ENCODE measurements at places on chromosomes 12 and 14.

GRCh38 chr14:50607181-50607580 is 47.2 kb downstream of the ATL1 start:
- no peak for DNase-seq

DNA sequence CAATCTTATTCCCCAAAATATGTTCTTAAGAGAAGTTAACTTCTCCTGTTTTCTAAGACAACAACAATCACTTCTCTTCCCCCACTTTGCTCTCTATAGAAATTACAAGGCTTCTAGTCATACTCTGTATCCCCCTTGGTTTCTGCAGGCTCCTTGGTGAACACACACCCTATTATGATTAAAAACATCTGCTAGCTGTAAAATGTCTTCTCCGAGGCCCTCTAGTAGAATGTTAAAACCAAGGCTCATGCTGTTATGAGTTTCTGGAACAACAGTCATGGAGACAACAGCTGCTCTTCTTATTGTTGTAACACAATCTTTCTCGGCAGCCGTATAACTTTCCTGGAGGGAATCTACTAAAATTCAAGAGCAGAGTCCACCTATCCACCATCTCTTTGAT is 397.5 kb upstream of the CCDC196 start:
- DNase-seq = no peak

- DNase-seq = no peak
Observed at GRCh38 chr14:104898195-104898558, 26.5 kb upstream of the PLD4 start.

- no peak for DNase-seq
Observed at GRCh38 chr14:94054401-94054800, 26.6 kb downstream of the DDX24 start.

DNA sequence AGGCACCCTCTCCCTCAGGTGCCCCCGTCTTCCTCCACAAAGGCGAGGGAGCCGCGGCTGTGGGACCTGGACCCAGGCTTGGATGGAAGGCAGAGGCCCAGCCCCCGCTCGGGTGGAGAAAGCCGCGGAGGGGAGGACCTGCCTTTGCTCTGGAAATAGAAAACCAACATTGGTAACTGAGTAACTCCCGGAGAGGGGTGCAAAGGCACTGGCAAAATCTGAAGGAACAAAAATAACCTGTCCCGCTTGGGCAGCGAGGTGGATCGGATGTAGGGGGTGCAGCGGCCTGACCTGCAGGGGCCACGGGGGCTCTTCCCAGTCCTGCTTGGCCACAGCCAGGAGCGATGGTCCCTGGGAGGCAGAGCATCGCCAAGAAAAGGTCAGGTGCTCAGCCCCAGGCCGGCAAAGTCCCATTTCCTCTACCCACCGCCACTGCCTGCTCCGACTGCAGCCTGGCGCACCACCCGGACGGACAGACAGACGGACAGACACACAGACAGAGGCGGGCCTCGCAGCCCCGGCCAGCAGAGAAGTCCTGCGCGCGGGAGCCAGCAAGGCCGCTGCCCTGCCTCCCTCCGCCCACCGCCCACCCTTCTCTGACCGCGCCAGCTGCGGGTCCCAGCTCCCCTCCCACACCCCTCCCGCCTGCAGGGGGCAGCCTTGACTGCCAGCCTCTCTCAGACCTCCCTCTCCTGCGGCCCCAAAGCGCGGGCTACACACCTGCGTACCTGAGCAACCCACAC is 21.4 kb upstream of the TMEM106C start:
- DNase-seq = no peak

GRCh38 chr14:96754162-96754844 is 42.9 kb upstream of the VRK1 start:
- no peak for DNase-seq

GRCh38 chr14:74630881-74631690 is 19.0 kb upstream of the LTBP2 start:
- DNase-seq = no peak

- no peak for DNase-seq
Observed at GRCh38 chr14:60183138-60183537, 17.9 kb upstream of the DHRS7 start.

- DNase-seq = no peak
Observed at GRCh38 chr12:7959701-7960121, 23.7 kb upstream of the SLC2A3 start.

- no peak for DNase-seq
Observed at GRCh38 chr12:53325511-53326061, 4.2 kb upstream of the AAAS start.

GRCh38 chr12:107580750-107581618 is 104.6 kb upstream of the PWP1 start:
- no peak for DNase-seq

DNA sequence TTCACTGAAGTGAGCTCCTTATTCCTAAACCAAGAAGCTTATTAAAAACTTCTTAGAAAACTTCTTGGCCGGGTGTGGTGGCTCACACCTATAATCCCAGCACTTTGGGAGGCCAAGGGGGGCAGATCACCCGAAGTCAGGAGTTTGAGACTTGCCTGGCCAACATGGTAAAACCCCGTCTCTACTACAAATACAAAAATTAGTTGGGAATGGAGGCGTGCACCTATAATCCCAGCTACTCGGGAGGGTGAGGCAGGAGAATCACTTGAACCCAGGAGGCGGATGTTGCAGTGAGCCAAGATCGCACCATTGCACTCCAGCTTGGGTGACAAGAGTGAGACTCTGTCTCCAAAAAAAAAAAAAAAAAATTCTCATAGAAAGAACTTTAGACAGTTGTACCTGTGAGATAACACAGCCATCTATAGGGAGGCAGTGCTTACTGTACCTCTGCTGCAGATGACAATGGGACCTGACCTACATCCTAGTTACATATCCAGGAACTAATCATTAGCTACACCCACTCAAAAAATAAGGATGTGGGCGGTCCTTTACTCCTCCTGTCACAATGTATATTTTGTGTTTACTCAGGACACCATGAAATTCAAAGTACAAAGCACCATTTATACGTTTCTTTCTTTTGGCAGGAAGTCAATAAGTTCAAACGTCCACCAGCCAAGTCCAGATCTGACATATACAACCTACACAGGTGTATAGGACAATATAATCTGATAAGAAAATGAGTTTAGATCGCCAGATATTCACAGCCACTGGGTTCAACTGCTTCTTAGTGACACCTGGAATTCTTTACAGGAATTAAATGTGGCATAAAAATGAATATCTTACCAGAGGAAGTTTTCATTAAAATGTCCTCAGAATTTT is 14.9 kb downstream of the STXBP6 start:
- DNase-seq = no peak

DNA sequence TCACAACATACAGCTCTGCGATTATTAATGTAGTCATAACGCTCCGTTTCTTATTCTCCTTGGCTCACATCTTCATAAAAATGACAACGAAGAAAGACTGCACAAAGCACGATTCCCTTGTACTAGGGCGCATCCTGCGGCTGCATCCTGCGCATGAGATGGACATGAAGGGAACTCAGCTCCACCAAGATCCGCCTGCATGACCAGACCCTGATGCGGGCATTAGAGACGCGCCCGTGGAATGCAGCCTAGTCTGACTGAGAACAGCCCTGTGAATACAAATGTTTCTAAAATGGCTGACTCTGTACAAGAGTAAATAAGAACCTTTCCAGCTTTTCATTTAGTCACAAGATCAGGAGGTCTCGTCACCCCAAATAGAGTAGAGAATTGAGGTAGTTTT is 422.2 kb downstream of the NOVA1 start:
- DNase-seq = no peak

DNA sequence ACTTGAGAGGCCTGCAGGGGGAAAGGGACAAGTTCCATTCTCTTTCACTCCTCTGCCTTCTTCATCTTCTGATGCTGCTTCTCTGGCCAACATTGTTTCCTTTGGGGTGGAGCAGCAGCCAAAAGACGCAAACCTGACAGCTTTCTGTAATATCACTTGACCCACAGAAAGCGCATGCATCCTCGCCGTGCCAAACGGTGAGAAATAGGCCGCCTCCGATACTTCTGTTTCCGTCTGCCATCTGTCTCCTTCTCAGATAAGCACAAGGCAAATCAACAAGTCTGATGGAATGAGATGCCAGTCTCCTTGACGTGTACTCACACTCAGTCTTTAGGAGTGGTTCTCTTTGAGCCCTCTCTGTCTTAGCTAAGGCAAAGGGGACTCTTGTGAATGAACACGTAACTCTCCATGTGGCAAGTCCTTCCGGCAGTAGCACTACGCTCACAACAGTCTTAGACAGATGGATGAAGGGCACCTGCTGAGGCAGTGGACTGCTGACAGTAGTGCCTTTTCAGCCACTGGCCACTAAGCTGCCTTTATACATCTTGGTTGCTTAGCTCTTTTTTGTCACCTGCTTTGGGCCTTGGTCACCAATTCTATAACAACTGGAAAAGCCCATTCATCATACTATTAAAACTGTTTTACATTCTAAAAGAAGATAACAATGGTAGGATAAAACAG is 214.1 kb downstream of the FBXL14 start:
- no peak for DNase-seq

DNA sequence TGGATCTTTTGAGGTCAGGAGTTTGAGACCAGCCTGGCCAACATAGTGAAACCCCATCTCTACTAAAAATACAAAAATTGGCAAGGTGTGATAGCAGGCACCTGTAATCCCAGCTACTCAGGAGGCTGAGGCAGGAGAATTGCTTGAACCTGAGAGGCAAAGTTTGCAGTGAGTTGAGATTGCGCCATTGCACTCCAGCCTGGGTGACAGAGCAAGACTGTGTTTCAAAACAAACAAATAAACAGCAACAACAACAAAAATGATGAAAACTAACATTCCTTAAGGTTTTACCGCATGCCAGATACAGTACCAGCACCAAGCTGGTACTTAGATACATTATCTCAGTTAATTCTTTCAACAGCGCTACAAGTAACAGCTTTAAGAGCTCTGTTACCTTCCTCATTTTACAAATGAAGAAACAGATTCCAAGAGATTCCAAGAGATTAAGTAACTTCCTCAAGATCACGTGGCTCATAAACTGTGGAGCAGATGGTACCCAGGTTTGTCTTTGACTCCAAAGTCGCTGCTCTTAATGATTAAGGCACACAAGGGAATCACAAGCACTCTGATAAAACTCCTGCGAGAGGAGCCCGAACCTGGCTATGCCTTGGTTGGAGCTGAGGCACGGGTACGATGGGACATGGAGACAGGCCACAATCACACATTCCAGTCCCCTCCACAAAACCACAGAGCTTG is 17.7 kb upstream of the PLEK2 start:
- no peak for DNase-seq

- no peak for DNase-seq
Observed at GRCh38 chr12:113858841-113859386, 107.2 kb downstream of the RBM19 start.

- DNase-seq = no peak
Observed at GRCh38 chr12:95328708-95329107, 111.1 kb downstream of the VEZT start.

DNA sequence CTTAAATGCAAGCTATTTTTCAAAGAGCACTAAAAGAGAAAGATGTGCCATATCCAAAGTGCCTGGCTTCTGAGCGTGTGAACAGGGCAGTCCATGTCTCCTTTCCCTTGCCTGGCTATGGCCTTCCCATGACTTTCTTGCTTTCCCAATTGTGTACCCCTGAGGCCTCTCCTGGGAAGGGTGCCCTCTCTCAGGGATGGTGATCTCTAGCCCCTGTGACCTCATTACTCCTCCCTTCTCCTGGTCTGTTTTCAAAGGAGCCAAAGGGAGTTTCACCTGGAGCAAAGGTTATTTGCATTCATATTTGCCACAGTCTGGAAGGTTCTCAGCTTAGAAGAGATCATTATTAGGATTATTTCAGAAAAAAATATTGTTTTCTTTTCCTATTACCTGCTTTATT is 429.4 kb upstream of the TMTC1 start:
- no peak for DNase-seq

DNA sequence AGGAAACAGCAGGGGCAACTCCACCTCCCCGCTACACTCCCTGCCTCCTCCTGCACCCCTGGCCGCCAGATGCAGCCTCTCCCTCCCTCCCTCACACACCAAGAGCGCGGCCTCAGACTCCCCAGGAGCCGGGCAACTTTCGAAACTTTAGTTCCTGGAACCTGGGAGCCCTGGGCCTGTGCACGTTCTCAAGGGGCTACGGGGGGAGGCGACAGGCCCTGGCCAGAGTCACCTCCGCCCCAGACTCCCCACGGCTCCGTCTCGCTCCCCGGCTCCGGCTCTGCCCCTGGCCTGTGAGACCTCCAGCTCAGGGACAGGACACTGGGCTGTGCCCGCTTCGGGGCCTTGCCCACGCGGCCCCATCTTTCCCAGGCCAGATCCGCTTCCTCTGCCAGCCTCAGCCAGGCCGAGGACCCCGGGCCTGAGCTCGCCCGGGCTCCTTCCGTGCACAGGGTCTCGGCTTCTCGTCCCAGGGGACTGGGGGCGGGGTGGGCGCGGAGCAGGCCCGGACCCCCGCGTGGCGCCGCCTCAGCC is 5.5 kb downstream of the AMN start:
- DNase-seq = no peak

DNA sequence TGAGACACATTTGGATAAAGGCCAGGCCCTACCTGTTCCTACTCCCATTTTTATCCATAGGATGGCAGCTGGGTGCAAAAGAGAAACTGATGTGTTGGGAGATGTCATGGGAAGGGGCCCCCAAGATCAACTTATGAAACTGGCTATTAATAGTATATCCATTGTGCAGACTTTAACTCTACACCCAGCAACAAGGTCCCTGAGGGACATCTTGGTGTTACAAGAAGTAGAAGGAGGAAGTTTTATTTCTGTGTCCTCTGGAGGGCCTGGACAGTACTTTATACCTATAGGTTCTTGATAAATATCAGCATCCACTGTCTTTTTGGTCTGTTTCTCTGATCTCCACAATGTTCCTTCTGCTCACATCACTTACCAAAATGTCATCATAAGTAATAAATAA is 84.6 kb downstream of the BTG1 start:
- no peak for DNase-seq

DNA sequence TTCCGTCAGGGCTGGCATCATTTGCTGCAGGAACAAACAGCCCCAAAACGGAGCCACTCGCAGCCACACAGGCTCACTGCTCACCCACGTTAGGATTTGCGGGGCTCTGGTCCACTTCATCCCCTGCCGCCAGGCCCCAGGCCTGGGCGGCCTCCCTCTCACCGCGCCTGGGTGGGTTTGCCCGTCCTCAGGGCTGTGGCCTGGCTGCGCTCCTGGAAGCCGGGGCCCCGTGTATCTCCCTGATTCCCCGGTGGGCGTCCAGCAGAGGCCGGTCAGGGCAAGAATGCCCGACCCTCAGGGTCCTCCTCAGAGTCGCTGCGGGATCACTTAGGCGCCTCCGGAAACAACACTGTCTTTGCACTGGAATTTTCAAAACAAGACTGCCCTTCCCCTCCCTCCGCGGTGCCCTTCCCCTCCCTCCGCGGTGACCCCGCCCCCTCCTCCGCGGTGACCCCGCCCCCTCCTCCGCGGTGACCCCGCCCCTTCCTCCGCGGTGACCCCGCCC is 15.7 kb upstream of the FBRSL1 start:
- DNase-seq = no peak
